Activated CD4-positive, alpha-beta T cell treated with anti-CD3 and anti-CD28 coated beads, Interleukin-2, amount 50 U/mL, for 48 hours (primary cell): ENCODE measurements at places on chromosomes 3 and 15.

DNA sequence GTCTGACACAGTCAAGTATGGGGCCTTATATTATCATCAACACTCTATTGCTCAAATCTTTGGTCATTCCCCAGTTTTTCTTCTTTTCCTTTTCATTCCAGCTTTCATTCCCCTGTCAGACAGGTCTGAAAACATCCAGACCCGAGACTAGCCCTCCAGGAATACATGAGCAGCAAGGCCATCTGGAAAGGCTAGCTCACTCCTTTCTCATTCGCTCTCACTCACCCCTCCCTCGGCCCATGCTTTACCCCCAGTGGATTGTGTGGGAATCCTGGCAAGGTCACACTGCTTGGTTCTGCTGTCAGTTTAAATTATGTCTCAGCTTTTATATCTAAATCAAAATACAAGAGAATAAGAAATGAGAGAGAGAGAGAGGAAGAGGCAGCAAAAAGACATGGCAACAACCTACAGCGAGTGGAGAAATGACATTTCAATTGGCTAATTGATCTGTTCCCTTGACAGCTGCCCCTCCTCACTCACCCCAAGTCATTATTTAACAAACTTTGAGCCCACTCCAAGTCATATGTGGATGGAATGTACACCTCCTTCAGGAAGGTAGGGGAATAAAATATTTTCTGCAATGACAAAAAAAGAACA lies 962.2 kb downstream of the TUSC7 start:
- DNase-seq, result no peak

GRCh38 chr3:141646760-141647561 lies 91.1 kb upstream of the RNF7 start:
- no peak for DNase-seq

DNA sequence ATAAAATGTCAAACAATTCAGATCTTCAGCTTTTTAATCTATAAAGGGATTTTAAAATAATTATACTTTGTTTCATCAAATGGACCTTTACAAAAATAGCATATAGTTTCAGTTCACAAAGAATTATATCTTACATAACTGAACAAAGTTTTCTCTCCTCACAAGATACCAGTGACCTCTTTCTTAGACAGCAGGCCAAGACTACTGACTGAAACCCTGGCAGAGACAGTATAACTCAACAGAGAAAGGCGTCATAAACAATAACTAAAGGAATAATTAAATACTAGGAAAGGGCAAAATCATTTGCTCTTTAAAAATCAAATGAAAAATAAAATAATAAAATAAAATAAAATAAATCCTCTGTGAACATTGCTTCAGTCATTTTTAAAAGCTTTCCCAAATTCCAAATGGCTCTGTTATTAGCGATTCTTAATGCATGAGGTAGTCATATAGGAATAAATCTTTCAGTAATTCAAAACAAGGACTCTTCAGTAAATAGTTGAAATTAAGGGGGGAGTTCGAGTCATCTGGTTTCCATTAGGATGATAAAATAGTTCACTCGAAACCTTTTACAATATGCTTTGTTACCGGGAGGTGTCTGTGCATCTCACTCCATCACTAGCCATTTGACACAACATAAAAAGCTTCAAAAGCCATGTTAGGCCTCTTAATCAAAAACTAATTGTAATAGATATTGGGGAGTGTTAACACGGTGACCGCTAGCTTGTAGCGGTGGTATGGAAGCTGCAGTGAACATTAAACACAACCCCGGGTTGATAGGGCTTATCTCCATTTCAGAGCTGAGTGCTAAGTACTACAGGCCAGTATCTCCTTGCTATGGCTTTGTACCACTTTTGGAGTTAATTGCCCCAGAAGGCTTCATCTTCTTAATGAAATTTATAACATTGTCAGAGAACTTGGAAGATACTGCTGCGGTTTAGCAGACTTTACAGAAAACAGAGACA lies 142.9 kb upstream of the NR2F2 start:
- no peak for DNase-seq

DNA sequence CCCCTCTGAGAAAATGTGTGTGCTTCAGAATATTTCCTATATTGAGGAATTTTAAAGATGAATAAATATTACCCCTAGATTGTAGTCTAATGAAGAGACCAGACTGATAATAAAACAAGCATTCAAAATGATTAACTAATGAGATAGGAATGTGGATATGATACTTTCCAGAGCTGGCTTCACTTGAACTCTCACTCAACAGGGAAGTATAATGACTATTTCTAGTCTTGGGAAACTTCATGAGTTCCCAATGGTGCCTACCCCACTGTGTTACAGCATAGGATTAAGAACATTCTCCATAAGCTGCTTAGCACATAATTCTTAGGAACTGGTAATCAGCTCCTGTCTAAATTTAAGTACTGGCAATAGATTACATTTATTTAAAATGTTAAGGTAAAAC lies 261.5 kb upstream of the ZNF385D start:
- no peak for DNase-seq

GRCh38 chr3:55584716-55585368 lies 97.7 kb upstream of the WNT5A start:
- DNase-seq, result no peak

GRCh38 chr3:45275006-45275704 lies 49.1 kb upstream of the TMEM158 start:
- no peak for DNase-seq

DNA sequence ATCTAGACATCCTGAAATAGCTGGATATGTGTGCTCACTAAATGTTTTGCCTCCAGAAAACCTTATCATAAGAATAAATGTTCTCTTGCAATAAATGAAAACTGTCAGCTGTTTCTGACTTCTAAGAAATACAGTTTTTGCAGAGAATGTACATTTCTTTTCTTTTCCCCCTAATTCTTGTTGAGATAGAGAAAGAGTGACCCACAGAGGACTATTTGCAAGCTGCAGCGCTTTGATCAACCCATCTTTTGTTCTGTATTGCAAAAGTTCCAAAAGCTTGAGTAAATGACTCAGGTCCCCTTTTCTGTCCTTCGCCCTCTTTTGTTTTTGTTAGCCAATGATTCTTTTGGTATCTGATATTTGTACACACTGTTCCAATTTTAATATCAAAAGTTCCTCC lies 141.9 kb downstream of the BBX start:
- no peak for DNase-seq

- DNase-seq, result no peak
Measured at GRCh38 chr3:189260556-189261493, 89.1 kb downstream of the TPRG1 start.

- no peak for DNase-seq
Measured at GRCh38 chr15:25715536-25716413, 147.4 kb downstream of the ATP10A start.

- no peak for DNase-seq
Measured at GRCh38 chr3:12188681-12189287, 30.1 kb upstream of the TIMP4 start.
